ENCODE measurements at places on chromosomes 4 and X. TPM values are rescaled to one million over a fixed set of nuclear protein-coding genes. Genes with fewer than 3 reads are reported as not detected.

IKBKG gene
- 35.9 TPM for total RNA-seq

WAS gene
- 86.0 TPM for total RNA-seq

CDX4 gene
- total RNA-seq = not detected

RAB40A gene
- 0.31 TPM for total RNA-seq

- H3K36me3 ChIP-seq = no peaks in the 10 kb centered on the region
- peaks cover 19% of the 10 kb centered on the region for H3K4me1 ChIP-seq
- no peak for DNase-seq
- H3K4me3 ChIP-seq = no peak overlapping the region
Measured at GRCh38 chr4:2423695-2424094, 4.9 kb downstream of the CFAP99 start.

GRCh38 chr4:34723605-34724004 lies 1520.7 kb downstream of the ARAP2 start:
- no peaks in the 10 kb centered on the region for H3K36me3 ChIP-seq
- H3K4me3 ChIP-seq = no peak overlapping the region
- H3K27me3 ChIP-seq = no peaks in the 10 kb centered on the region

DNA sequence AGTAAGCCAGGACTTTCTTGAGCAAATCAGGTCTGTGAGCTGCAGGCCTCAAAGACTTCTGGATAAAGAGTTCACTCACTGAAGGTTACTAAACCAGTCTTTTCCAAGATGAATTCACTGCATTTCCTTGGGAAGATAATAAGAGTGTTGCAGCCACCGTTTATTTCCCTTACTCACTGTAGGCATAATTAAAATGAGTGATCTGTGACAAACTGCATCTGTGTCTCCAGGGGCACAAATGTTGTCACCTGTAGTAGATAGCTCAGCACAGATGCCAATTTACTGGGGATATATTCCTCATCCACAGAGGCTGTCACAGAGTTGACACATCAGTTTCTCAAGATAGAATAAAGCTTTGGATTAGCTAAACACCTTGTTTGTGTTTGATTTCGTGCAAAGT lies 580.2 kb downstream of the SPRY1 start:
- H3K36me3 ChIP-seq = no peaks in the 10 kb centered on the region
- no peak overlapping the region for H3K27ac ChIP-seq
- no peaks in the 10 kb centered on the region for H3K4me1 ChIP-seq
- no peak for DNase-seq
- no peak overlapping the region for H3K4me3 ChIP-seq

GRCh38 chrX:4110964-4111363 lies 397.5 kb upstream of the PRKX start:
- H3K27ac ChIP-seq = no peak overlapping the region
- DNase-seq = no peak
- no peaks in the 10 kb centered on the region for H3K27me3 ChIP-seq
- H3K4me1 ChIP-seq = no peaks in the 10 kb centered on the region
- no peak overlapping the region for H3K4me3 ChIP-seq
- no peaks in the 10 kb centered on the region for H3K36me3 ChIP-seq

- H3K27ac ChIP-seq = no peak overlapping the region
- H3K4me1 ChIP-seq = no peaks in the 10 kb centered on the region
- DNase-seq = no peak
- H3K36me3 ChIP-seq = no peaks in the 10 kb centered on the region
- H3K4me3 ChIP-seq = no peak overlapping the region
Measured at GRCh38 chr4:71634364-71634763, 149.5 kb downstream of the GC start.

- DNase-seq = no peak
- no peaks in the 10 kb centered on the region for H3K27me3 ChIP-seq
- H3K4me3 ChIP-seq = no peak overlapping the region
- H3K27ac ChIP-seq = no peak overlapping the region
- H3K36me3 ChIP-seq = no peaks in the 10 kb centered on the region
Measured at GRCh38 chrX:138745196-138745595, 33.7 kb upstream of the FGF13 start.

DNA sequence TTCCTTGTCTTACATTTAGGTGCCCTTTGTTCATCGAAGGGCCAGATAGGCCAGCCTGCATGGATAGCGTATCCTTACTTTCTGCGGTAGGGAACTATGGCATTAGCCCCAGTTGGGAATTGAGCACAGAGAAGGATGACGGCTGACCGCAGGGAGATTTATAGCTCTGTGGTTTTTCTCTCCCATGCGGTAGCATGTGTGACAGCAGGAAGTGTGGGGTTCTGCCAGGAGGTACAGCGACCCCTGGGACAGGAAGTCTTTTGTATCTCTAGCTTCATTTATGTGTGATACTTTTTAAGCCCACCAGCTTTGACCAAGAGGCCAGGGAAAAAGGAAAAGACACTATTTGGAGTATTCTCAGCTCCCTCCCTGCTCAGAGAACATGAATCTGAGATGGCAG lies 33.1 kb downstream of the GAB3 start:
- peak overlapping the region; percentile 65 for H3K4me3 ChIP-seq
- H3K4me1 ChIP-seq = peaks cover 41% of the 10 kb centered on the region
- no peaks in the 10 kb centered on the region for H3K27me3 ChIP-seq

DNA sequence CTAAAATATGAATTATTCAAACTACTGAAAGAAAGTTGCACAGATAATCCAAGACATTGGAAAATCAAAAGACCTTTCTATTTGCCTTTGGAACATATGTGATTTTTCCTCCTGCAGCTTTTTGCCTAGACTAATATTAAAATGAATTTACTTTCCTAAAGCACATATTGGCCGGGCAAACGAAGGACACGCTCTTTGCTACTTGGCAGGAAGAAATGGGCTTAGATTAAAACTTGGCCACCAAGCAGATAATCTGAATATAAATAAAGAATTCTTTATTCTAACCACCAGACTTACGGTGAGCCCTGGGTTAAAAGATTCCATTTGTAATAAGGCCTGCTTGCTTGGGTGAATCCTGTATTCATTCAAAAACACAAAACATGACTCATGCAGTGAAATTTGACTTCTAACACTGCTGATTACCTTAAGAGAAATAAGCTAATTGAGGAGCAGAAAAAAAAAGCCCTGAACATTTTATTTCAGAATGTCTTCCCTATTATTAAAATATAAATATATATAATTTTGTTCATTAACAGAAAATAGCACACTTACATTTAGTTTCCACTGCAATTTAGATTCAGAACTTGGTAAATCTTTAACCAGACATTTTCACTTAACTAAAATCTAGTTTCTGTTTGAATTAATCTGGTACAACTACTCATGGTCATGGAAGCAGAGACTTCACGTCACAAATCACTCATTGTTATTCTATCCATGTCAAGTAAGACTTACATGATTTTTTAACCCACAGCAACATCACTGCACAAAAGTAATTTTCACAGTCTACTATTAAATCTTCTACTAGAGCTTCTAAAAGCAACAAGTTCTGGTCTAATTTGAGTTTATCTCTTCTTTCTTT lies 116.1 kb upstream of the PLAC1 start:
- peaks cover 3% of the 10 kb centered on the region for H3K4me1 ChIP-seq
- no peak for DNase-seq
- peaks cover 2% of the 10 kb centered on the region for H3K36me3 ChIP-seq
- no peak overlapping the region for H3K4me3 ChIP-seq
- no peak overlapping the region for H3K27ac ChIP-seq
- no peaks in the 10 kb centered on the region for H3K27me3 ChIP-seq

DNA sequence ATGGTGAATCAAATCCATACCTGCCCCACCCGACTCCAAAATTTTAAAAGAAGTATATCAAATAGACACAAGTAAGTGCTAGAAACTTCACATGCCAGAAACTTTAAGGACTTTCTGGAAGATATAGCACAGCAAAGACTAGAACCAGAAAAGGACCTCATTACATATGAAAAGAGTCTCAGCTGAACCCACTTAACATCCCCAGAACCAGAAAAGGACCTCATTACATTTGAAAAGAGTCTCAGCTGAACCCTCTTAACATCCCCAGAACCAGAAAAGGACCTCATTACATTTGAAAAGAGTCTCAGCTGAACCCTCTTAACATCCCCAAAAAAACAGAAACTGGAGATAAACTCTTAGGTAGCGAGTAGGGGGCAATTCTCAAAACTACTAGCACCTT lies 32.3 kb downstream of the STPG2 start:
- no peak overlapping the region for H3K27ac ChIP-seq
- no peaks in the 10 kb centered on the region for H3K36me3 ChIP-seq
- no peaks in the 10 kb centered on the region for H3K4me1 ChIP-seq
- DNase-seq = no peak
